ENCODE measurements at places on chromosomes 3 and 15. TPM values are rescaled to one million over a fixed set of nuclear protein-coding genes. Genes with fewer than 3 reads are reported as not detected.

ALDH1A3 gene
- total RNA-seq = 287 TPM

PTX3 gene
- total RNA-seq = 1,917 TPM

IMPDH2 gene
- total RNA-seq = 343 TPM

MED12L gene
- total RNA-seq = 0.28 TPM

PARP3 gene
- total RNA-seq = 22.8 TPM

GFM1 gene
- 35.5 TPM for total RNA-seq

SLC9C1 gene
- total RNA-seq = 0.56 TPM

RETNLB gene
- not detected for total RNA-seq

GOLGA8T gene
- total RNA-seq = 0.28 TPM

SPATA12 gene
- not detected for total RNA-seq

SNRK gene
- total RNA-seq = 28.0 TPM

SLC22A14 gene
- 0.28 TPM for total RNA-seq

NANOGP8 gene
- total RNA-seq = not detected

FBN1 gene
- 823 TPM for total RNA-seq

CCDC50 gene
- total RNA-seq = 104 TPM

FBXO40 gene
- total RNA-seq = not detected

STRA6 gene
- 2.5 TPM for total RNA-seq

CAMKV gene
- total RNA-seq = under 0.01 TPM

CTXND1 gene
- not detected for total RNA-seq

C3orf85 gene
- not detected for total RNA-seq

SLC12A1 gene
- under 0.01 TPM for total RNA-seq

OXTR gene
- 29.9 TPM for total RNA-seq

LSAMP gene
- 0.28 TPM for total RNA-seq

TMOD2 gene
- total RNA-seq = 4.4 TPM

NOX5 gene
- under 0.01 TPM for total RNA-seq

GOLGA8J gene
- 0.28 TPM for total RNA-seq

IL1RAP gene
- 11.9 TPM for total RNA-seq

HAPLN3 gene
- total RNA-seq = 6.9 TPM

MKRN3 gene
- under 0.01 TPM for total RNA-seq

THRB gene
- 1.4 TPM for total RNA-seq

CKMT1B gene
- not detected for total RNA-seq

FMN1 gene
- 0.85 TPM for total RNA-seq

OR5K3 gene
- not detected for total RNA-seq

CLRN1 gene
- total RNA-seq = not detected

CRBN gene
- total RNA-seq = 201 TPM

C2CD4B gene
- 0.28 TPM for total RNA-seq

TMEM212 gene
- total RNA-seq = not detected
